Activated T-cell treated with anti-CD3 and anti-CD28 coated beads for 1 hour (primary cell): ENCODE measurements at places on chromosomes 16 and 17.

GRCh38 chr16:57377080-57377841, 5.0 kb downstream of the CX3CL1 start:
- no peak for DNase-seq

DNA sequence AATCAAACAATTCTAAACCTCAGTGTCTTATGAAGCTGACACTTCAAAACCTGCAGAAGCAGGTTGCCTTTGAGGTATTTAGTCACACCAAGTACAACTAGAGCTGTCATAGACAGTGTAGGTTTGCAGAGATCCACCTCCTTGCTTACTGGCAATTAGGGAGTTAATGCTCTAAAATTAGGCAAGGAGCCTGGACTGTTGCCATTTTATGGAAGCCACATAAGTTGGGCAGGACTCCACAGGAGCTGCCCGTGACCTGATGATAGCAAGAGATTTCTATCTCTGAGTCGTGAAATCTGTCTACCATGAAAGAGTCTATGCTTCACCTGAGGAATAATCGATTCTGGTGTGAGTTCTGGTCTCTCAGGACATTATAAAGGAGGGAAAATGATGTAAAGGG, 8.9 kb downstream of the EME1 start:
- no peak for DNase-seq

- no peak for DNase-seq
These were observed 201.2 kb upstream of the NOG start for GRCh38 chr17:56392321-56392720.

- no peak for DNase-seq
These were observed 175.5 kb upstream of the RBL2 start for GRCh38 chr16:53258809-53259208.

DNA sequence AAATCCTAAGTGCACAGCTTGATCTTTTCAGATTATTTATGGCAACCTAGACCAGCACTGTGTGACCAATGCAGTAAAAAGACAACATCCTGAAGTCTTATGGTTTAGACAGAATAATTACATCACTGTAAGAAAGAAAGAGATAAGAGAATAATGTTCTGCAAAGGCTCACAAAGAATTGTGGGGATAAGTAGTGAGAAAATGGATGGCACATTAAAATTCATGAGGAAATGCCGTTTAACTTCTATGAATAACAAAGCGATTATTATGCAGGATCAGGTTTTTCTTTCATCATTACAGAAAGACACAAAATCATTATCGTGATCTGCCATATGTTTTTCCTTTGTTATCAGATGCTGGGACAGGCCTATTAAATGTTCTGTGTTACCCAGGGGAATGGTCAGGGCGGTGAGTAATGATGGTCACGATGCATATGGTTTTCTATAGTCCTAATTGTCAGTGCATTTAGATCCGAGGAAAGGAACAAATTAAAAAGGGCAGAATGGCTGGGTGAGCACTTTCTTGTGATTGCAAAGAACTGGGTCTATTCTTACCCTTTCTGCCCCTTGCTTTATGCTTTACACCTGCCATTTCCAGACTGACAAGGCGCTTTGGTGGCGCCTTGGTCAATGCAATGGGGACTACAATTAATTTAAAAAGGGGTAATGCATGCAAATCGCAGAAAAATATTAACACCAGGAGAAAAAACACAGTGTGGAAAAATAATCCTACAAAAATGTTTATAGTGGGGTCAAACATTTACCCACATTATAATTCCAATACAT, 18.1 kb upstream of the DHX40 start:
- DNase-seq: no peak

GRCh38 chr16:57147381-57148221, 38.2 kb downstream of the PSME3IP1 start:
- DNase-seq: no peak

DNA sequence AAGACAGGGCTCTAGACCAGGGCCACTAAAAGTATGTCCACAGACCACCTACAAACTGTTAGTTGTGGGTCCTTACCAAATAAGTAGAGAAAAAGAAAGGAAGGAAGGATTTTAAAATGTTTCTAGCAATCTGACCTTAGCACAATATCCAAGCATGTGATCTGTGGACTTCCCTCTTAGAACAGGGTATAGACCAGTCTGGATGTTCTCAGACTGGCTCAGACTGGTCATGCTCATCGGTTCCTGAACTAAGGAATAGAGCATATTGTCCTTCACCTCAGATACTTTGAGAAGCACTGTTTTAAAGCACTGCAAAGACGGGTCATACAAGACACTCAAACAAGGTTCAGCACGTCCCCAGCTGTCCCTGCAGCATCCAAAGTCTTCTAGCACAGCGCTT, 25.8 kb downstream of the CUEDC1 start:
- no peak for DNase-seq

DNA sequence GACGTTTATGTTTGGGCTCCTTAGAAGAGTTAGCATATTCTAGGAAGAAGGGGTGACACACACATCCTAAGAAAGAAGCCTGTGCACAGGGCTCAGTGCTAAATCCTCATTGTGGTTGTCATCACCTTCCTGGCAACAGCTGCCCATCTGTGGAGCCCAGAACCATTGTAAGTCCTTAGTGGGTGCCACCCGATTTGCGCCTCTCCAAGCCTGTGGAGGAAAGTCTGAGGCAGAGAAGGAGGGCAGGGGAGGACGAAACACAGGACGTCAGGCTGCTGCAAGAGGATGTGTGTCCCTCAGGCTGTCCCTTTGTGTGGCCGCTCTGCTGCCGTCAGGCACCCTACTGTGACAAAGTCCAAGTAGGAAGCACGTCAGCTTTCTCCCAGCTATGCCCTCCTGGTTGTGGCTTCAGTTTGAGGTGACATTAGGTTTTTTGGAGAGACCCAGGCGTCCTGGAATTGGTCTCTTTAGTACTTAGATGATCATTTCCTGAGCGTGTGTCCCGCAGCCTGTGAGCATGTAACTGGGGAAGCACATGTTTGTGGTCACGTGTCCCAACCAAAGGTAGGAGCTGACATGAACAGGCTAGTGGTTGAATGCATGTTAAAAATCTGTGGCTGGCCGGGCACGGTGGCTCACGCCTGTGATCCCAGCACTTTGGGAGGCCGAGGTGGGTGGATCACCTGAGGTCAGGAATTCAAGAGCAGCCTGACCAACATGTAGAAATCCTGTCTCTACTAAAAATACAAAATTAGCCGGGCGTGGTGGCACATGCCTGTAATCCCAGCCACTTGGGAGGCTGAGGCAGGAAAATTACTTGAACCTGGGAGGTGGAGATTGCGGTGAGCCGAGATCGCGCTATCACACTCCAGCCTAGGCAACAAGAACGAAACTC, 10.7 kb downstream of the CLUAP1 start:
- DNase-seq: no peak
